ENCODE measurements at places on chromosomes 16 and 17.
A peak's percentile ranks its signal among the peaks of the same experiment; 100 is the strongest.

GRCh38 chr16:56517206-56517605, 2.6 kb downstream of the BBS2 start:
- no peak for DNase-seq

DNA sequence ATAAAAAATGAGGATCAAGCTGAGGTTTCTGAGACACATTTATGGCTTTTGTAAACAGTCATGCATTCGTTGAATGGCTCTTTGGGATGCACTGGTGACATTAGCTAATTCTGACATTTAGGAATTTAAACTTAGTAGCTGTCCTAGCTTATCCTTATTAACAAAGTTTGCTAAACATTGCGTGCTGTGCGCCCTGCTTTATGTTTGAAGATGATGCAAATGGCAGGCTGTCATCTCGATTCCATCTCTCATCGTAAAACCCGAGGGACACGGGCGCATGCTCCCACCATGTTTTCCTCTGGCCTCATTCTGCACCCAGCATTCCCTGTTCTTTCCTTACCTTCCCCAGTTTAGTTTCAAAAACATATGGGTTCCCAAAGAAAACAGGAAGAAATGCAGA, 53.8 kb upstream of the ARHGAP44 start:
- no peak for DNase-seq

- no peak for DNase-seq
Observed at GRCh38 chr16:20023190-20023589, 50.5 kb downstream of the GPR139 start.

GRCh38 chr16:14292051-14292825, 221.1 kb downstream of the MRTFB start:
- DNase-seq: no peak

- DNase-seq: no peak
Observed at GRCh38 chr16:69889295-69889964, 61.7 kb upstream of the CLEC18A start.

DNA sequence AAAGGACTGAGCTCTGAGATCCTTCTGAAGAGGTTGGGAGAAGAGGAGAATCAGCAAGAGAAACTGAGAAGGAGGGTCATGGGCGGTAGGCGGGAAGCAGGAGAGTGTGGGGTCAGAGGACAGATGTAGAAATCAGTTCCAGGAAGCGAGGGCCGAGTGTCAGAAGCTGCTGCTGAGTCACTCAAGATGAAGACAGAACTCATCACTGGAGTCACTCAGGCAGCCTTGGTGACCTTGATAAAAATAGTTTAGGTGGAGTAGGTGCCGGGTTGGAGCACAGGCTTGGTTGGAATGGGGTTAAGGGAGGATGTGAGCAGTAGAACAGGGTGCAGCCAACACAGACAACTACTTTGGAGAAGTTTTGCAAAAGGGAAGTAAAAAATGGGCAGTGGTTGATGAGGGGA, 6.1 kb upstream of the ITGAM start:
- no peak for DNase-seq

GRCh38 chr17:75370286-75370915, 35.1 kb downstream of the GRB2 start:
- DNase-seq: no peak

DNA sequence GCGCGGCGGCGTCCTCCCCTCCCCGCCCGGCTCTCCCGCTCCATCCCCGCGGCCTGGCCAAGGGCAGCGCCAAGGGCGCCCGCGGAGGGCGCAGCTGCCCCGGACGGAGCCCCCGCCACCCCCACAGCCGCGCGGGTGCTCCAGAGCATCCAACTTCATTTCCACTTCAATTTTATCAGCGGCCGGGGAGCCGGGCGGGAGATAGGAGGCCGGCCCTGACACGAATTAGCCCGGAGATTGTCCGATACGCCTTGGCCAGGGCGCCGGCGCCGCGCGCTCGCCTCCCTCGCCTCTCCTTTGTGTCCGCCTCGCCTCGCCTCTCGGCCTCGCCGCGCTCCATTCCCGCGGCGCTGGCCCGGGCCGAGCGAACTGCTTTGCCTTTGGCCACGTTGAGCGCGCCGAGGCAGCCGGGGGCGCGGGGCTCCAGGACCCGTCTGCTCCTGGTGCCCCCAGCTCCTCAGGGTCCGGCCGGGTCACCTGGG, 129.1 kb upstream of the LHX1 start:
- DNase-seq: no peak

DNA sequence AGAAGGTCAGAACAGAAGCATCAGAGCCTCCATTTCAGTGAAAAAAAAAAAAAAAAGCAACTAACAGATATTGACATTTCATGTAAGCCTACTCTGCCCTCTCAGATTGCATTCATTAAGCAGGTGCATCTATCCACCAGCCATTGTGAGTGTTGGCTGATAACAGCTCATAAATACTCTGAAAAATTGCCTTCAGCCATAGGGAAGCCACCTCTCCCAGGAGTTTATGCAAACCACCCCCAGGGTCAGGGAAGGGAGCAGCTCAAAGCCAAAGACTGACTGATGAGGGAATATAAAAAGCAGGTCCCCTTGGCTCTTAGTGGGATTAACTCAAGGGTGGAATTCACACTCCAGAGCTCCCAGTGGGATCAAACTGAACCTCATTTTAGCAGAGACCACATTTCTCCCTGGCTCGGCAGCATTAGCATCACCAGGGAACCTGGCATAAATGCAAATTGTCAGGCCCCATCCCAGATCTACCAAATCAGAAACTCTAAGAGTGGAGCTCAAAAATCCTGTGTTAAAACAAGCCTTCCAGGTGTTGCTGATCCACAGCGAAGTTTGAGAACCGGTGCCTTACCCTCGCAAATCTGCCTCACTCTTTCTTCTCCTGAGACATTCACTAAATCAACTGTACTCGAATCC, 14.2 kb downstream of the APOH start:
- no peak for DNase-seq

DNA sequence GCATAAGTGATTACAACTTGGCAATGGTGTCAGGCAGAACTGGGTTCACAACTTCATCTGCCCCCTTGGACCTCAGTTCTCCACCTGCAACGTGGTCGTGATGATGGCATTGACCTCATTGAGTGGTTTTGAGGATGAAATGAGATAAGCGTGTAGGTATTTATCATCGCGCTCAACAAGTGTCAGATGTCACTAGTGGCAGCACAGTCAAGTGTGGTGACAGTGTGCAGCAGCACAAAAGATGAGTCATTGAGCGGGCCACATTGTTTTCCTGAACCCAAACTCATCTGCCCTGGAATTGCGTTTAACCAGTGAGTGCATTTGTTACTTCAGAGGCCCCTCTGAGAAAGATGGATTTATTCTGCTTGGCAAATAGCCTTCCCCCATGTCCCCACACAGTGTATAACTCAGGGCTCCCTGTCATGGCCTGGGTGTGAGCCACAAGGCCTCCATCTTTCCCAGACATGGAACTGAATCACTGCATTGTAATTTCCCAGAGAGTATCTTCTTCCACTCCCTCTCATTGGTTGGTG, 20.9 kb downstream of the IRX3 start:
- DNase-seq: no peak

GRCh38 chr17:81279278-81280275, 15.5 kb downstream of the SLC38A10 start:
- DNase-seq: no peak

DNA sequence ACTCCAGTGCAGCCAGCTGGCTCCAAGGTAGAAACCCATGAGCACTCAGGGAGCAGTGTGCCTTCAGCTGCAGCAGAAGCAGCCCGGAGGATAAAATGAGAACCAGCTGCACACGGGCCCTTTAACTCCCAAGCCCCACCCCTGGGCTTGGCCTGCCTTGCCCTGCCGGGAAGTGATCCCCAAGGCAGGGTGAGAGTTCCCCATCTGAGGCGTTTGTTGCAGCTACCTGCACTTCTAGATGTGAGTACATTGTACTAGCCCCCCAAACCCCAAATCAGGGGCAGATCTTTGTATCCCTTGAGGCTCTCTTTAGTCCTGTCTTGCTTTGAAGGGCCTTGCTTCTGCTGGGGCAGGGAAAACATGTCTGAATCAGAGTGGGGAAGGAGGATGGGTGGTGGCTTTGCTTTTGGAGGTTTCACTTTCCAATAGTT, at the start of gene MVP:
Gene MVP, plus strand, starts transcription at position 192 of the 431 bp plus-strand sequence. CDS start 10,088 bp downstream, outside the sequence.
- peak; percentile 48 for DNase-seq

- DNase-seq: no peak
Observed at GRCh38 chr16:53827741-53828140, 123.8 kb downstream of the FTO start.

- no peak for DNase-seq
Observed at GRCh38 chr17:7192271-7192937, 13.2 kb upstream of the ASGR1 start.

- DNase-seq: no peak
Observed at GRCh38 chr16:71796501-71797097, 12.0 kb downstream of the AP1G1 start.

DNA sequence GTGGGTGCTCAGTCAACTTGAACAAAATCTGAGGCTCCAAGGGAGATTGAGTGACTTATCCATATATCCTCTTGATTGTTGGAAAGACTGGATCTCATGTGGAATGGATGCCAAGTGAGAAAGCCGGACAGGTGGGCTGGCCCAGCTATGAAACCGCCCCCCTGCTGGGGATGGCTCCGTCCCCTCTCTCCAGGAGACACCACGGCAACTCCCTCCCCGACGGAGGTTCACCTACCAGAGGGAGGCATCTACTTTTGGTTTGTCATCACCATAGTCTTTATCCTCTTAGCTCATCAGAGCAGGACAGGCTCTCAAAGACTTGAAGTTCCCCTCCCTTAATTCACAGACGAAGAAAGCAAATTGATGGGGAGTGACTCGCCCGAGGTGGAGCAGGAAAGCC, 1.8 kb upstream of the ALG1 start:
- DNase-seq: no peak

DNA sequence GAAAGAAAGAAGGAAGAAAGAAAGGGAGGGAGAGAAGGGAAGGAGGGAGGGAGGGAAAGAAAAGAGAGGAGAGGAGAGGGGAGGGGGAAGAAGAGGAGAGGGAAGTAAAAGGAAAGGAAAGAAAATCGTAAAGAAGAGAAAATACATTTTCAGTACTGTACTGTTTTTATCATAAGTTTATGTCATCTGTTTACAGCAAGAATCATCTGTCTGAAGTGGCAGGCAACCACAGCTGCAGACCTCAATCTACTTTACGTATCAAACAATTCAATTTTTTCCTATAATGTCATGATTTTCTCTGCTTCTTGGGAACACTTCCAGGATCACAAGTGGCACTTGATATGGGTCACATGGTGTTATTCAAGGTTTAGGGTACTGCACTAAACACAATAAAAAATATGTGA, 58.3 kb downstream of the USP32 start:
- no peak for DNase-seq

DNA sequence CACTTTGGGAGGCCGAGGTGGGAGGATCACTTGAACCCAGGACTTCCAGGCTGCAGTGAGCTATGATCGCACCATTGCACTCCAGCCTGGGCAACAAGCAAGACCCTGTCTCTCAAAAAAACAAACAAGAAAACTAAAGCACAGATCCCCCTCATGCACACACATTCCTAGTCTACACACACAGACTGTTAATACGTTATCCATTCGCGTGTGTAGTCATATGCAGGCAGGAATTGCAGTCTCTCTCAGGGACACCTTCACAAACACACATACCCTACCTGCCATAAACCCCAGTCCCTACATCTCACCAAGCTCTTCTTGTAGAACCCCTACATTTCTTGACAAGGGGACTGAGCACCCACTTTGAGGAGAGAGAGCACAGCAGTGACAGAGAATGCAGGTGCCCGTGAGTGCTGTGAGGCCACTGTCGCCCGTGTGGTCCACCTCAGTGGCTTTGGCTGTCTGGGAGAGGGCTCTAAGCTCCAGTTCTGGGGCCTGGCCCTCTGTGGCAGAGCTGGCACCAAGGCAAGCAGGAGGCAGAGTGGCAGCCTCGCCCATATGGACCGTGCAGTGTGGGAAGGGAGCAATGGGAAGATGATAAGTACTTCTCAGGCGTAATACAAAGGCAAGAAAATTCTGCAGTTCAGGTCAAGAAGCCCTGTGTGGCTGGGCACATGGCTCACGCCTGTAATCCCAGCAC, 59.0 kb upstream of the RPH3AL start:
- DNase-seq: no peak

DNA sequence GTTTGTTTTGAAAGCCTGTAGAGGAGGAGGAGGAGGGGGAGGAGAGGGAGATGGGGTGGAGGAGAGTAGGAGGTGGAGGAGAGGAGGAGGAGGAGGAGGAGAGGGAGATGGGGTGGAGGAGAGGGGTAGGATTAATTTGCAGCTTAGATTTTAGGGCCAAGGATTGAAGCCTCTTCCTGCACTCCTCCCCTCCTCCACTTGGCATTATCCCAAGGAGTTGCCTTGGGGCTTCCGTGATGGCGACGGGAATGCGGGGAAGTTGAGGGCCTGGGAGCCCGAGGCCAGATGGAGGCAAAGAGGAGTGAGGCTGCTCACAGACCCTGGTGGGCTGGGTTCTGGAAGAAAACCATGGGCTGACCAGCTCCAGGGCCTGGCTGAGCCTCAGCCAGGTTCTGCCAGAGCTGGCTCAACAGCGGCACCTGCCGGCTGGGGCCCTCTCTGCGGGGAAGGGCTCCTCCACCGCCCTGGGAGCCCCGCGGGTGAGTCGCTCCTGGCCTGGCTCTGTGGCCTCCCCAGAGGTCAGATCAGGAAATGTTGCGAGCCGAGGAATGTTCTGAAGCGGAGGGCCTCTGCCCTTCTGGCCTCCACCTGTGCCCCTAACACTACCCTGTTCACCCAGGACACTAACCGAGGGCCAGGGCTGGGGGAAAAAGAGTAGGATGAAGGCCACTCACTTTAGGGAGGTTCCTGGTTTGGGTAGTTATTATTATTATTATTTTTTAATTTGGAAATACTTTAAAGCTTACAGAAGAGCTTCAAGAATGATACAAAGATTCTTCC, 23.9 kb upstream of the FMNL1 start:
- DNase-seq: peak; percentile 84

DNA sequence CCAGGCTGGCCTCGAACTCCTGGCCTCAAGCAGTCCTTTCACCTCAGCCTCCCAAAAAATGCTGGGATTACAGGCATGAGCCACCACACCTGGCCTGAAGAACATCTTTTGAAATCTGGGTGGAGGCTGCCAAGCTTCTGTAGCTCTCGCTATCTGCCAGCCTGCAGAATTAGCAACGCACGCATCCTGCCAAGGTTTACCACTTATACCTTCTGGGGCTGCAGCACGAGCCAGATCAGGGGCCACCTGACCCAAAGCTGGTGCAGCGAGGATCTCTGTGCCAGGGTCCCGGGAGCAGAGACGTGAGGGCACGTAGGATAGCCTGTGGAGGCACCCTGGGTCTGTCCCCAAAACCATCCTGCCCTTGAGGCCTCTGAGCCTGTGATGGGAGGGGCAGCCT, 22.2 kb downstream of the SLC38A8 start:
- no peak for DNase-seq

GRCh38 chr17:50364061-50364458, 8.9 kb downstream of the MRPL27 start:
- no peak for DNase-seq

Measured in HFFc6 (cell line).